ENCODE measurements at places on chromosomes 12 and 14. TPM values are rescaled to one million over a fixed set of nuclear protein-coding genes. Genes with fewer than 3 reads are reported as not detected.

DNA sequence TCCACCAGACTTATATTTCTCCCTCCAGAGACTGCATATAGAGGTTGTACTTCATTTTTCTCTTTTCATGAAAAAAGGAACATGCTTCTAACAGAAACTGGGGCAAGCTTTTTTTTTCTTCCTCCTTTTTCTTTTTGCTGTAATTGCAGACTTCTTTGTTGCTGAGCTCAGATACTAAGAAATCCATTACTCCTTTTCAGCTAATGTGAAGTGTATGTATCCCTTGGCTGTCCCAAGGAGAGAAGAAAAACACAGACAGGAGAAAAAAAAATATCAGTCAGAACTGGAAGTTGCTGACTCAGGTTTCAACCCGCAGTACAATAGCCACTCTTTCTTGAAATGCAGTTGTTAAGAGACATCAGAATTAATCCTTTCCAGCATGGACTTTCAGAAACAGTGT is 1248.4 kb downstream of the LRFN5 start:
- H3K4me1 ChIP-seq = no peaks in the 10 kb centered on the region
- DNase-seq = peak; percentile 15
- H3K27me3 ChIP-seq = no peaks in the 10 kb centered on the region
- H3K27ac ChIP-seq = no peak overlapping the region

DNA sequence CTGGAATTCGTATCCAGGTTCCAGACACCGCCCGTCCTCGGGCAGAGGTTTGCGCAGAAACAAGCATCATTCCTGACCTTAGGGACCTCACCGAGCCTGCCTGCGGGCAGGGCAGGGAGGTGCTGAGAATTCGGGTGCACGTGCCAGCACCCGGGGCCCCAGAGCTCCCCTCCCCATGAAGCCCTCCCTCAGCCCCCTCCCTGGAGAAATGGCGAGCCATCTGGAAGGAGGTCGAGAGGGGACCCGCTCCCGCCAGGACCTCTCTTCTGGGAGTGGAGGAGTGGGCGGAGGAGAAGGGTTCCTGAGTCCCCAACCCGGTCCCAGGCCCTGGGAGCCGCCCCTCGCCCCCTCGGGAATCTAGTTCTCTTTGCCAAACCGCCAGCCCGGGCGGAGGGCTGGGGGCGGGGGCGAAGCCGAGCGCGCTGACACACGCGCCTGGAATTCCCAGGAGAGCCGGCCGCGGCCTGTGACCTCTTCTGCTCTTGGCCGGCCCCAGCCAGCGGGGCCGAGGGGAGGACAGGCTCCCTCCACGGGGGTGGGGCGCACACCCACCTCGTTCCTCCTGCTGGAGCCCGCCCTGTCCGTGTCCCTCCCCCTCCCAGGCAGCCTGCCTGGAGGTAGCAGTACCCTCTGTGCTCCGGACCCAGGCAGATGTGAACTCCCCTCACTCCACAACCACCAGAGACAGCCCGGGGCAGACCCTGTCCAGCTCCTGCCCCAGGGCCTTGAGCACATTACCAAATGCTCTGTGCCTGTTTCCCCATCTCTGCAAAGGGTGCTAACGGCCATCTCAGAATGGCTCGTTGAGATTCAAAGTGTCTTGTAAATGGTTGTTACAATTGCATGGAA is 23.0 kb upstream of the GPR132 start:
- no peak overlapping the region for H3K27ac ChIP-seq
- peak; percentile 72 for DNase-seq
- no peaks in the 10 kb centered on the region for H3K36me3 ChIP-seq
- H3K4me3 ChIP-seq = no peak overlapping the region
- no peaks in the 10 kb centered on the region for H3K27me3 ChIP-seq
- peaks cover 11% of the 10 kb centered on the region for H3K4me1 ChIP-seq

DNA sequence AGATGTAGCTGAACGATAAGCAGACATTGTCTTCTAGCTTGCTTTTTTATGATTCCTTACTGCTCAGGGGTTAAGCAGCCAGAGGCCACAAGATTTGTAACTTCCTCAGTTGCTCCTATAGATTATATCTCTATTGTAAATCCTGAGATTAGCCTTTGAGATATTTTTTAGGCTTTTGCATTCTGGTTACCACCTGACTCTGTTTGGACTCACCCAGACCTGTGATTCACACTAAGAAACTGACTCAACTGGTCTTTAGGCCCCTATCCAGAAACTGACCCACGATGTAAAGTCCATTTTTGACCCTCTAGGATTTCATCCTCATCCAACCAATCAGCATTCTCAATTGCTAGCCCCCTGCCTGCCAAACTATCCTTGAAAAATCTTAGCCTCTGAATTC is 194.4 kb downstream of the RASSF9 start:
- no peak overlapping the region for H3K27ac ChIP-seq
- H3K36me3 ChIP-seq = no peaks in the 10 kb centered on the region
- DNase-seq = no peak
- no peaks in the 10 kb centered on the region for H3K4me1 ChIP-seq

DNA sequence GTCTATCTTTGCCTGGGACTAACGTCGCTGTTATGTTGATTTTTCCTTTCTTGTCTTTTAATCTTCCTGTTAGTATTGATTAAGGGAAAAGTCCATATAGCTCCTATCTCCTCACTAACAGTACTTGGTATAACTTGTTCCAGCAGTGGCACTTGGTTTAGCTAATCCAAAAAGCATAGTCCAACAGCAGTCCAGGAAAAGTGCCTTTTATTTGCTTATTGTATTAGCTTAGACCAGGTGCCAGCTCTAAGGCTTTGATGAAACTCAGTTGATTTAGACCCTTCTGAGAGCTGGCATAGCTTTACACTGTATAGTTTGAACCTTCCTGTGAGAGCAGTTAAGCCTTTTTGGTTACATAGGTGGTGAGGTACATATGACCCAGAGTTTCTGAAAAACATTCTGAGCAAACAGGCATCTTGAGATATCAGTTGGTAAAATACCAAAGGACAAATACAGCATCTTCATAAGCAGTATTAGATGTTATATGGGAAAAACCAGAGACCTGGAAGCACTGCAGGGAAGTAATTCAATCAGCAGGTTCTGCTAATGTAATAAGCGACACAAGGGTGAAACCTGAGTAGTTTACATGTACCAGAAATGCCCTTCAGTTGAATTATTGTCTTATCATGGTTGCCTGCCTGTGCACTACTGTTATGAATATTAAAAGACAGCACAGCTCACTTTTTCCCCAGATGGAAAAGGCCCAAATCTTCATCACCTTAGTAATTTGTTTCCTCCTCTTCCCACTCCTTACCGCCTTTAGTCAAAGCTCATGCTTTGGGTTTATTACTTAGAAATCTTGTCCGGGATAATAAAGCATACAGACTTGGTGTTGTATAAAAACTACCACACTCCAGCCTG is 13.0 kb downstream of the PELI2 start:
- H3K4me1 ChIP-seq = peaks cover 6% of the 10 kb centered on the region
- peak; percentile 40 for DNase-seq
- no peak overlapping the region for H3K4me3 ChIP-seq
- no peak overlapping the region for H3K27ac ChIP-seq
- no peaks in the 10 kb centered on the region for H3K36me3 ChIP-seq

GRCh38 chr12:93786656-93787397 is 109.7 kb downstream of the CRADD start:
- peaks cover 18% of the 10 kb centered on the region for H3K4me1 ChIP-seq
- H3K27me3 ChIP-seq = no peaks in the 10 kb centered on the region
- no peak overlapping the region for H3K4me3 ChIP-seq
- H3K27ac ChIP-seq = no peak overlapping the region
- no peaks in the 10 kb centered on the region for H3K36me3 ChIP-seq

GRCh38 chr12:67780580-67781084 is 132.1 kb downstream of the DYRK2 start:
- no peak overlapping the region for H3K4me3 ChIP-seq
- H3K4me1 ChIP-seq = no peaks in the 10 kb centered on the region
- no peaks in the 10 kb centered on the region for H3K27me3 ChIP-seq

The SYCP3 gene
- 1.2 TPM for total RNA-seq
